ENCODE measurements at places on chromosomes 2 and 18. TPM values are rescaled to one million over a fixed set of nuclear protein-coding genes. Genes with fewer than 3 reads are reported as not detected.

Gene POTEE
- 0.29 TPM for total RNA-seq

Gene NT5C1B
- total RNA-seq = not detected

Gene SLC5A7
- total RNA-seq = 3.7 TPM

Gene TGFBRAP1
- total RNA-seq = 22.9 TPM

Gene GPR39
- 13.2 TPM for total RNA-seq

Measured in ureter (tissue), 1 donor.